ENCODE measurements at places on chromosomes 6 and 20.

DNA sequence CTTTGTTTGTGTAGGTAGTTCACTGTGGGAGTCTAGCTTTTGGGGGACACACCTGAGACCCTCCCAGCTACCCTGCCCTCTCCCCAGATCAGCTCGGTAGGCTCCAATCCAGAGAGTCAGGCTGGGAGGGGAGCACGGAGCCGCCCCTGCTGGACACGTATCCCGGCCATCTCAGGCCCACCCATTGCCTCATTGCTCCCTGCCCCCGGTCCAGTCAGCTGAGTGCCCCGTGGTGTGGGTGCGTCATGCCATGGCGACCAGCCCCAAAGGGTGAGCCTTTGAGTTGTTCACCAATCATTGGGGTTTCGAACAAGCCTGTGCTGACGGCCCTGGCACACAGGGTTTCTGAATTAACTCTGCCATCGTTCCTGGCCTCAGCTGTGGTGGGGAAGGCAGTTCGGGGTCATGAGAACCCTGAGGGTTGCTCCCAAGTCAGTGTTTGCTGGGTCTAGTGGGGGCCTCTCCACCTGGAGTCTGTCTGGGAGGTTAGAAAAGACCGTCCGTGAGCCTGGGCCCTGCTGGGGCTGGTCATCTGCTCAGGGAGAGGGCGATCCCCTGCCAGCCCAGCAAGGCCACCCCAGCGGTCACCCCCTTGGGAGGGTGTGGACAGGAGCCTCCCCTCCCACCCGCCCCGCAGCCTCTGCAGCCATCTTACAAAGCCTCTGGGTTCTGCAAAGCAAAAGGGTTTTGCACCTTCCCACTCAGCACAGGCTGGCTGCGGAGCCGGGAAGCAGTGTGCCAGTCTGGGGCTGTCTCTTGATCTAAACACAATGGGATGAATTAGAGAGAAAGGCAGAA, 34.5 kb downstream of the NTSR1 start:
- no peak for DNase-seq

DNA sequence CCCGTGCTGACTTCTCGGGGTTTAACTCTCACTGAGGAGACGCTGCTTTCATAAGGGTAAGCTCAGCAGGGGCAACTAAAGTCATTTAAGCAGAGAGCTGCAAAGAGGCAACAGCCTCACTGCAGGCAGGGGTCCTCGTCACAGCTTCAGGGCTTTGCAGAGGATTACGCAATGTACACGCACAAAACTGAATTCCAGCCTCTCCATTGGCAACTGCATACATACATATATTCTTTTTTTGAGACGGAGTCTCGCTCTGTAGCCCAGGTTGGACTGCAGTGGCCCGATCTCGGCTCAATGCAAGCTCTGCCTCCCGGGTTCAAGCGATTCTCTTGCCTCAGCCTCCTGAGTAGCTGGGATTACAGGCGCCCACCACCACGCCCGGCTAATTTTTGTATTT, 2.4 kb downstream of the GMEB2 start:
- no peak for DNase-seq

GRCh38 chr6:75381877-75382633, 97.5 kb upstream of the TMEM30A start:
- DNase-seq = no peak

DNA sequence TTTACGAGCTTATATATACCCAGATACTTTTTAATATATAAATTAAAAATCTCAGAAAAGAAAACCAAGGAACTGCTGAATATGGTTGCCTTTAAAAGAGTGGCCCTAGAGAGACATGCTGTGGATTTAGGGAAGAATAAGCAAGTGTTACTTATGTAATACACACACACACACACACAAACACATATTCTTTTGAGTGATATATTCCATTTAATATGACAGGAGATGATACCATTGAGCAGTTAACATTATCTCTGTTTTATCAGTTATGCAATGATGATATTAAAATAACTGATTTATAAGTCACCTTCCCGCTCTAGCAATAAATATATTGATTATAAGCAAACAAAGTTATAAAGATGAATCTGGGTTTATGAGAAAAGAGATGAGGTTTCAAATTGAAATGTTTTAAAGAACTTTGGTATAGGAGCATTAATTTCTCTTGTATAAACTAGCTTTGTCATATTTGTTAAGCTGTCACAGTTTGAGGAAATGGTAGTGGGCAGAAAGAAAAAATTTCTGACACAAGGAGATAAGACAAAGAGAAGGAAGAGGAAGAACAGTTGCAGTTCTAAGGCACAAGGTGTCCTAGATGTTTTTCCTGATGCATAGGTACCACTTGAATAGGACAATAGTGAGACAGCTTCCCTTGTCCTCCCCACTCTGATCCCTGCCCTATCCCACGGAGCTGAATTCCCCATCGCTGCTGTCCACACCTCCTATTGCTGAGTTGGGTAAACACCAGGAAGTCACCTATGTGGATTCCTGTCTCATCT, 26.4 kb downstream of the GPX5 start:
- no peak for DNase-seq

- DNase-seq = no peak
Observed at GRCh38 chr6:77834591-77834996, 181.8 kb downstream of the MEI4 start.

GRCh38 chr6:11876934-11877433, 98.4 kb upstream of the ADTRP start:
- DNase-seq = no peak

- DNase-seq = no peak
Observed at GRCh38 chr6:13550656-13551055, 23.7 kb upstream of the SIRT5 start.

DNA sequence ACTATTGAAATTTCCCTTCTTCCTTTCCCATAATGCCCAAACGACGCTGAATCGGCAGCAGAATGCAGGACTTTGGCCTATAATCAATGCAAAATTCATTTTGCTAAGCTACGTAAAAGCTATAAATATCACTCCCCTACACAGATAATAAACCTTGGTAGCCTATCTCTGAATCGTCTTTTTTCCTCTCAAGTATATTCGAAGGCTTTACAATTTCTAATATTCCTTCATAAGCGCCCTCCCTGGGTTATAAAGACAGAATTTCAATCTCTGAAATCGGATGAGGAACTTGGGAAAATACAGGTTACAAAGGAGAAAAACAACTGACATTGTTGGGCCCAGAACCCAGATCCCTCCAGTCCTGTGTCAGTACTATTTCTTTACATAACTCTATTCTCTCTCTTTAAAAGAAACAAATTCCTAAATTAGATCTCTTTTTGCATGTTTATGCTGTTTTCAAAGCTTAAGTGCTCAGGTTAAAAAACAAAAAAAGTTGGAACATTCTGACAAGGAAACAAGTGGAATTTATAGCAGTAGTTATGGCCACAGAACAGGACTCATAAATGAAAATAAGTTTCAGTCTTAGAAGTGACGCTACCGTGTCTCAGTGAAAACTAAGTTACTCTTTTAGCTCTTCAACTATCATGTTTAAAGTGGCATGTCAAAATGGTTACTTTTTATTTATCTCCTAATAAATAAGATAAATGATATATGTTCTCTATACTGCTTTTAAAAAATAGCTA, 84.5 kb downstream of the SESN1 start:
- no peak for DNase-seq

DNA sequence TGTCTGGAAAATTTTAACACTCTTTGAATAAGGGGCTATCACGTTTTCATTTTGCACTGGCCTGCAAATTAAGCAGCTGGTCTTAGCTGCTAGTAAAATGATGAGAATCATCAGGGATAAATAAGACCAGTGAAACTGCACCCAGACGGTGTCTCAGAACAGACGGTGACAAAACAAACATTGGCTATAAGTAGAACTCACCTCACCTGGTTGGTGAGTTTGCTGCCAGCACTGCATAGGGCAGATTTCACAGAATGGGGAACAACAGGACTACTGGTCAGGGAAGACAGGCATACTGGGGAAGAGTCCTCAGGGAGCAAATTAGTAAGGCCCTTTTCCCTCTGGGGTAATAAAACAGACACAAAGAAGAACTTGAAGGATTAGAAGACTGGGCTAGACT, 175.9 kb upstream of the CITED2 start:
- DNase-seq = no peak

GRCh38 chr20:58659841-58660240, 8.8 kb downstream of the STX16 start:
- DNase-seq = no peak

- DNase-seq = no peak
Observed at GRCh38 chr6:120588424-120588823, 745.9 kb downstream of the TBC1D32 start.
